AG08395 (cell line): ENCODE measurements at places on chromosomes 6 and 20.
A peak's percentile ranks its signal among the peaks of the same experiment; 100 is the strongest.

DNA sequence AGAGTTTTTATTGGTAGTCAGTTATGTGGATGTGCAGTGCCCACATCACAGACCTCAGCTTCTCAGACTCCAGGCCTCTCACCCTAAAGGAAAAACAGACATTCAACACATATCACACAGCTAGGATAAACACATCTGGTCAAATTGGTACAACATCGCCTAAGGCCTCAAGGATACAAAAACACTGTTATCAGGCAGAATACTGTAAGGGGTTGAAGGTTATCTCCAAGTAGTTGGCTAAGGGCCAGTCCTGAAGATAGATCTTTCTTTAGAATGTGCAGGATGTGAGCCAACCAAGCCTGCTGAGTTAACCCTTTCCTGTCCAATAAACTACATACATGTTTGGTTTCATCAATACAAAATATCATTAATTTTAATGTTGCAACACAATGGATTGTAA, 308.4 kb upstream of the GJE1 start:
- no peak for DNase-seq

DNA sequence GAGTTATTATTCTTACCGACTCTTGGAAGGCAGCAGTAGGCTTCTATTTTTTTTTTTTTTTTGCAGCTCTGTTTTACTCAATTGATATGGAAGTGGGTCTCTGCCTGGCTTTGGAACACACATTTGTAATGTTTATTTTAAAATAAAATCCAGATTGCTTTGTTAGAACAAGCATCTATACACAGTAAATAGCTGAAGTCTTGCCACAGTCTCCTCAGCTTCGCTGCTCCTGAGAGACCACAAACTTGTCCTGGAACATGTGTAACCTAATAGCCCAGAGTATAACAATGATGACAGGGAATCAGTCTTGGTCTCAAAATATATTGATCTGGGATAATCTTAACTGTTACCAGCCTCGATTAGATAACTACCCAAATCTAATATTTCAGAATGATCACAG, 299.8 kb upstream of the NOX3 start:
- DNase-seq = no peak

DNA sequence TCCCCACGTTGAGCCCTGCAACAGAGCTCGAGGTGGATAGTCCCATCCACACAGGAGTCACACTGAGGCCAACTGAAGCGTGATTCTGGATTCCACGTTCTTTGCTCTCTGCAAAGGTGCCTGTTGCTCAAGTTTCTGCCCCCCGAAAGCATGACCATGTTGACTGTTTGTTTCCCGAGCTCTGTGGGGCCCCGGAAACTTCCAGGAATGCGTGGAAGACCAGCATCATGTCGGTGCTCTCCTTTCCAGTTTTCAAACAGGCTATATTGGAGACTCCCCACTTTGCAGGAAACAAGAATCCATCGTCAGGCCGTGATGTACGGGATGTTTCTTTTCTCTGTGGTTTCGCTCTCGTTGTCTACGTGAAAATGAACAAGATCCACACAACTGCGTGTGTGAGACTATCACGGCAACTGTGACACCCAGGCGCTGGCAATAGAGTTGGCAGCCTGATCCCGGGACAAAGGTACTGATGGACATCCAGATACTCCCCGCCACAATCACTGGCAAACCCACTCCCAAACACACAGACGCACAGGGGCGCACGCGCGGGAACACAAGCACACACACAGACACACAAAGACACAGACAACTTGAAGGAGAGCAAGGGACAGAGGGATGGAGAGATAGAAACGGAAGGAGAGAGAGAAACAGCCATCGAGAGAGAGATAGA, 444.6 kb upstream of the DEFB115 start:
- no peak for DNase-seq

DNA sequence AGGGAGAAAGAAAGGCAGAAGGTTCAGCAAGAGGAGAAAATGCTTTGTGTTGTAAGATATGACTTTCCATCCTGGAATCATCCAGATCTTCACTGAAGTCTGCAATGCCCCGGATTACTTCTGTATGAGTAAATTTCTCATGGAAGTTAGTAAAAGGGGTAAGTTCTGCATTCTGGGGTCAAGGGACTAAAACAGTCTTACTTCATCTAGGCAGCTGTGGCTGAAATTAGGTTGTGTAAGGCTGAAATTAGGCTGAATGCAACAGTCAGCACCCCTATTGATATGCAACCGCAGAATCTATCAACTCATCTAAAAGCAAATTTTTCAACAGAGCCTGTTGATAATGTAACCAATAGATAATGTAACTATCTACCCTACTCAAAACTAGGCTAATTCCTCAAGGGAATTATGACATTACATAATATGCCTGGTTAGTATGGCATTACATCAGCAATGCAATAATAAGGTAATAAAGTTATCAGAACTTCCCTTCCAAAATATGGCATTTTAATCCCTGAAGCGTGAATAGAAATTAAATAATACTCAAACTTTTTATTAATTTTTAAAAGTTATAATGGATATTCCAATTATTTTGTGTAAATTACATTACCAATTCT, 671.7 kb upstream of the CITED2 start:
- no peak for DNase-seq

GRCh38 chr6:41286544-41287346, at the start of gene TREM1:
Gene TREM1, minus strand, starts transcription at chr6:41286682. Its CDS starts 27 bp downstream, at chr6:41286655.
- DNase-seq = peak; percentile 34

- DNase-seq = no peak
Observed at GRCh38 chr6:158188591-158188990, 20.4 kb downstream of the GTF2H5 start.

- peak; percentile 92 for DNase-seq
Observed at GRCh38 chr6:144033816-144034735, 26.0 kb upstream of the PLAGL1 start.

DNA sequence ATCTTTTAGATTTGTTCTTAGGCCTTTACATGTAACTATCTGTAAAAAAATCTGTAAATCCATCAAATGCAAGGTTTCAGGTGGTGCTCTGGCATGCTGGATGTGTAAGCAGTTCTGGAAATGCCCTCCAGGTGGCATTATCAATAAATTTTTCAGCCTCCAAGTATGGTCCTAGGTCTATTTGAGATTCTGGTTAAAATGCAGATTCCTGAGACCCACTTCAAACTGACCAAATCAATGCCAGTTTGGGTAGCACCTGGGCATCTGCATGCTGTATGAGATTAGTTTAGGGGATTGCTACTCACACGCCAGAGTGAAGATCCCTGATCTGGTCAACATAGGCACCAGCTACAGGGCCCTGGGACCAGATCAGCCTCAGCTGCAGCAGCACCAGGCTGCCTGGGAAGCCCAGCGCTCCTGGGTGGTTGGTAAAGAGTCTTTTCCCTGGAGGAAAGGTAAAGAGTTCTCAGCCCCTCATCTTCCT, 507.3 kb upstream of the CITED2 start:
- no peak for DNase-seq

DNA sequence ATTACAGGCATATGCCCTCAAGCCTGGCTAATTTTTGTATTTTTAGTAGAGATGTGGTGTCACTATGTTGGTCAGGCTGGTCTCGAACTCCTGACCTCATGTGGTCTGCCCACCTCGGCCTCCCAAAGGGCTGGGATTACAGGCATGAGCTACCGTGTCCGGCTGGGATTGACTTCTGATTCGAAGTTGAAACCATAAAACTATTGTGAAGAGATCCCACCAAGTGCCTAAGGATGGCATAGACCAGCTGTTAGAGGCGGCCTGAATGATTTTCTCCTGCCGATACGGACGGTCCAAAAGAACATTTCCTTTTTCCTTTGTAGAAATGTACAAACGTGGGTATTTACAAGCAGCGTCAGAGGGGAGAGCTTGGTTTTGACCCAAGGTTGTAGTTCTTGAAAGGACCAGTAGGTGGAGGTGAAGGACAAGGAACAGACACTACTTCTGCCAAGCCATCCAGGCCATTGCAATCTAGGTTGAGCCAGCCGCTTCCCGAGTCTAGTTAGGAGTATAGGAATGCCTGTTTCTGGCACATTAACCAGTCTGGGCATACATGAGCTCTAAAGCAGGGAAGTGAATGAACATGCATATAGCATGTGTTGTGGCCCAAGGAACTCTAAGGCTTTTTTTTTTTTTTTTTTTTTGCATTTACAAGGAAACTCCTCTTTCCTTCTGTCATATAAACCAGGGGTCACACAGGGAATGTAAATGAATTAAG, 29.0 kb downstream of the MOCS3 start:
- peak; percentile 83 for DNase-seq

DNA sequence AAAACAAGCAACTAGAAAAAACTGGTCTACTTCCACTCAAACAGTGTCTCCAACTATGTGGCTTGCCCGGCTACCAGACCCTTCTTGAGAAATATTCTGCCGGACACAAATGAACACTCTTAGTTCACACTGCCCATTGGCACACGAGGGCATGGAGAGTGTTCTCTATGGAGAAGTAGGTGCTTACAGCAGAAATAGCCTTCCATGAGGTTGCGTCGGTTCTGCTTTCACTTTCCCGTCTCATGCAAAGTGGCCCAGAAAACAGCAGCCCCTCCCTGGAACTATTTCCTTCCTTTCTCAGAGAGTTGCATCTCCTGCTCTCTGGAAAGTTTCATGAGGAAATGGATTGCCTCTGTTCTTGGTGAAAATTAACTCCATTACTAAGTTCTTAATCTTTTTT, 9.5 kb upstream of the HLA-DOA start:
- peak; percentile 28 for DNase-seq

DNA sequence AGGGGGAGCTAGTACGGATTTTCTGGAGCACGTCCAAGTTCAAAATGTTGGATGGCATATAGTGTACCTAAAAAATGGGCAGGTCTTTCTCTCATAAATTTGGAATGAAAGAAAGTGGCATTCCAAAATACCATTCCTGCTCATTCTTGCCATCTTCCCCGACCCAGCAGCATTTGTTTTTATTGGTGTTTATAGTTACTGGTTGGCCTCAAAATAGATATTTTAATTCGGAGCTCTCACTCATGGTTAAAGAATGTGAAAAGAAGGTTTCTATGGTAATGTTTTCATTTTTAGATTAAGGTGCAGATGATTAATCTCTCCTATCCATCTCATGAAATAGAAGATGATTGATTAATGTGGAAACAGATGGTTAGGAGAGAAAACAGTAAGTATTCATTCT, 204.5 kb downstream of the HIVEP2 start:
- DNase-seq = peak; percentile 53

DNA sequence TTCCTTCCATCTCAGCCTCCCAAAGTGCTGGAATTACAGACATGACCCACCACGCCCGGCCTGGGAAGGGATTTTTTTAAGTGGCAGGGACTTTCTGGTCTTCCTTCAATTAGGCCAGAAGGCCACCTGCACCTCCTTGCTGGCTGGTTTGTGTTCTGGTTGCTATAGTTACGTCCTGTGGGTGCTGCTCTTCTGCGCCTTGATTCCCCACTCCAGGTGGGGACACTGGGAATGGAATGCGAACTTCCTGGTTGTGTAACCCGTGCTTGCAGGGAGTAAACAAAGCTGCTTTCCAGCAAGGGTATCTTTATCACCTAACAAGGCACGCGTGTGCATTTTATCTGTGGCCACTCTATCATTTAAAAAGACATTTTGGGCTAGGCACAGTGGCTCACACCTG, 117.7 kb downstream of the PLEKHG1 start:
- no peak for DNase-seq

DNA sequence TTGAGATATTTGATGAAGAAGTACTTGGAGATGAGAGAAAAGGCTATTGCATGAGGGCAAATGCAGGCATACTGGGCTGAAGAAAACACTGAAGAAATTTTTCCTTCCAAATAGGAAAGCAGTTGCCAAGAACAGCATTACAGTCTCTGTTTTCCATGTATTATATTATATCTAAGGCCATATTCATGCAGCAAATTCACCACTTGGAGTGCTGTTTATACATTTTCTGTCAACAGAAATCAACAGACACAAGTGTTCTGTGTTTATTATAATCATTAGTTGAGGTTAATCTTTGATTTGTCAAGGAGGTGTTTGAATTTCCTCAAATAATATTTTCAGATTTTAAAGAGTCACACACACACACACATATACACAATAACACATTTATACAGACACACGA, 268.8 kb upstream of the PLCB4 start:
- no peak for DNase-seq

- no peak for DNase-seq
Observed at GRCh38 chr6:152428126-152428525, 209.0 kb downstream of the SYNE1 start.

DNA sequence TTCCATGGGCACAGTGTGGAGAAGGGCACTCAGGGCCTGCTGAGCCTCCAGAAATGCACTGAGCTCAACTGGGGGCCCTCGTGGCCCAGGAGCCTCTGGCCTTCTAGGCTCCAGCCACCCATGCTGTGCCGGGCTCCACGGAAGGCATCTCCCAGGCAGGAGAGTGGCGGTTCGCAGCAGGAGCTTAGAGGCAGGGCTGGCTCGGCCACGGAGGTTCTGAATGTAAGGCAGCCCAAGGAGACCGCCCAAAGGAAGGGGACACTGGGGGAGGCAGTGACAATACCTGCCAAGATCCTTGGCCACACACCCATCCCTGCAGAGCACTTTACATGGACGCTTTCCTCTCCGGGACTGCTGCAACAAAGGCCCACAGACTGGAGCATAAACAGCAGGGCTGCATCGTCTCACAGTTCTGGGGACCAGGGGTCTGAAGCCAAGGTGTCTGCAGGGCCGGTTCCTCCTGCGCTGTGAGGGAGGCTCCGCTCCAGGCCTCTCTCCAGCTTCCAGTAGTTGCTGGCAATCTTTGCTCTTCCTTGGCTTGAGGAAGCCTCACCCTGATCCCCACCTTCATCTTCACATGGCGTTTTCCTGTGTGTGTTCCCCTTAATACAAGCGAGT, 128.2 kb upstream of the CDH4 start:
- DNase-seq = no peak

- no peak for DNase-seq
Observed at GRCh38 chr20:33679758-33680485, 5.7 kb upstream of the NECAB3 start.

DNA sequence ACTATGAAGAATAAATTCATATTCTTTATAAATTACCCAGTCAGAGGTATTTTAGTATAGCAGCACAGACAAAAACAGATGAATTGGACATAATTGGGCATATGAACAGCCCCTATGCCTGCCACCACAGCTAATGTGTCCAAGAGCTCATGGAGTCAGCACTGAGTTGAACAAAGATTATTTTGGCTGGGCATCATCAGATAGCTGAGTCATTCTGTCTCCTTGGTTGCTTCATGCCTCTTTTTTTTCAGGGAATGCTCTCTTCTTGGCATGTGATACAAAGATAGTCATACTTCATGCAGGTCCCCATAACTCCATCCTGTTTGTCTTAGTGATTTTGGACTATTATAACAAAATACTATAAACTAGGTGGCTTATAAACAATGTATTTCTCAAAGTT, 275.6 kb downstream of the TENT5A start:
- peak; percentile 73 for DNase-seq

DNA sequence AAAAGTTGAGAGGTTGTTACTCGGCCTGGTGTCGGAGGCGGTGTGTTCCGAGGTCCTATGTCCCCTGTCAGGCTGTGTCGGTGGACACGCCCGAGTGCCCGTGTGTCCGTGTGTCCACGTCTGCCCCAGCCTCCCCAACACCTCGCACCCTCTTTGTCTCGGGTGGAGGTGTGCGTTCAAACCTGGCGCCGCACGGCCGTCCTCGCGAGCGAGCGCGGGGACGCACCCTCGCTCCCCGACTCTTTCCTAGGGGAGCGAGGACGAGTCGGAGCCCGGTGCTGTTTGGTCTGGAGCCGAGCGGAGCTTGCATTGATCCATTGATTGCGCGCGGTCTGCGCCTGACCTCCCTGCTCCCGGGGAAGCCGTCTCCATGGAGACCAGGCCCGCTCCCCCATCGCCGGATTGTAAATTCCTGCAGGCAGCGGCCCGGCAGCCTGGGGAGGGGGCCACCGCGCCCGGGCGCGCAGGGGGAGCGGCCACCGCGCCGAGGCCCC, 411 bp upstream of the SCUBE3 start:
- DNase-seq = no peak
